ENCODE measurements at places on chromosomes 3 and 15. TPM values are rescaled to one million over a fixed set of nuclear protein-coding genes. Genes with fewer than 3 reads are reported as not detected.

DNA sequence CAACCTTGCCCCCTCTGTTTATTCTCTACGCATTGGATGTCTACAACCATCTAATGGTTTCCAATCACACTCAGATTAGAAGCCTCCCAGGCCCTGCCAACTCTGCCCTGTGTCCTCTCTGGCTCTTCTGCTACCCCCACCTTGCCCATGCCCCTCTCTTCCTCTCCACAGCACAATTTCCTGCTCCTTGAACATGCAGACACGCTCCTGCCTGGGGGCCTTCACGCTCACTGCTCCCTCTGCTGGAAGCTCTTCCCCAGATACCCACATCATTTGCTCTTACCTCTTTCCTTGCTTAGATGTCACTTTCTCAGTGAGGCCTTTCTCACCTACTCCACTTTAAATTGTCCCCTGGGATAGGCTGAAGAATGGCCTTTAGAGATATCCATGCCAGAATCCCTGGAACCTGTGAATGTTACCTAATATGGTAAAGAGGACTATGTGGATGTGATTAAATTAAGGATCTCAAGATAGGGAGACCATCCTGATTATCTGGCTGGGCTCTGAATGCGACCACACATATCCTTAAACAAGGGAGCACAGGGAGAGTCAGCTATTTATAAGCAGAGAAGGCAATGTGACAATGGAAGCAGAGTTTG lies 9.9 kb downstream of the KY start:
- DNase-seq = no peak

DNA sequence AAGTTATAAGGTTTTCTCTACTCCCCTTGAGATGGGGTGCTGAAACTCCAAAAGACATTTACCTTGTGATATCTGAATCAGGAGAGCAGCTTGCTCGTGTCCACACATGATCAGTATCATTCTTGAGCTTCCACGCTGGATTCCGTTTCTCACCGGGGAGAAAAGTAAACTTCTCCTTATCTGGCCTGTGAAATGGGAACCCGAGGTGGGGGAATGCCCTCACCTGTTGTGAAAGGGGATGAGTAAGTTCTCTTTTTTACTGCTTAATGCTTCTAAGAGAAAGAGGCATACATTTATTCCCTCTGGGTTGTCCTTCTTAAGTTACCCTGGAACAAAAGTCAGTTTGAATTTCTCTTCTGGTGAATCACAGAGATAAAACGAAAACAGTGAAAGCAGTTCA lies 440.5 kb upstream of the ADAMTS9 start:
- no peak for DNase-seq

- no peak for DNase-seq
Measured at GRCh38 chr3:154105218-154105975, 15.8 kb upstream of the ARHGEF26 start.

- DNase-seq = no peak
Measured at GRCh38 chr3:157247391-157247790, 87.4 kb upstream of the CCNL1 start.

Gene GOLGA6L7
- not detected for total RNA-seq

DNA sequence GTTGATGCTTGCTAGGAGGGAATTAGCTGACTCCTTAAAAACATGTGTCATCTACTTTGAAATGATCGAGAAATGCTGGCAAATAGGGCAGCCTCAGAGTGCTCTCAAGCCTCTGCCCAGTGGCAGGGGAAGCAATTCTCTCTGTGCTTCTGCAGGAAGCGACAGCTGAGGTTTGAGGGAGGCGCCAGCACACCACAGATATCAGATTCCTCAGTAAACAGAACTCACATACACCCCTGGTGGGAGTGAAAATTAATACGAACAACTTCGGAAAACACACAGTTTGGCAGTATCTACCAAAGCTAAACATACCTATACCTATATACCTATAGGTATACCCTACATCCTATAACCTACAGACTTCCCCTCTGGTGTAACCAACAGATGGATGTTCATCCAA lies 61.3 kb downstream of the NSMCE3 start:
- no peak for DNase-seq

DNA sequence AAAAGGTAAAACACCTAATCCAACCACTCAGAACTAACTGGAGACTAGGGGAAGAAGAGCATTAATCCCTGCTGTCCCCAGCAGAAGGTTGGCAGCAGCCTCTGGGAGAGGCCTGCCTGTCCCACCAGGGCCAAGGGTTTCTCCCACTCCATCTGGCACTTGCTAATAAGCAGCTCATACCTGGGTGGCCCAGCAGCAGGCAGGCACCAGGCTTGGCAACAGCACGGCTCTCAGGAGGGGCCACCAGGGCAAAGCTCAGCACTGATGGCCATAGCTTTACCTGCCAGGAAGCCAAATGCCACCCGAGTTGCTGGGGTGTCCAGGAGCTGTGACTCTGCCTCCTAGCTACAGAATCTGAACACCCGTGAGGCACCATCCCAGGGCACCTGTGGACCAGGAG lies 58.3 kb downstream of the BOC start:
- DNase-seq = no peak

Gene CXCR6
- total RNA-seq = 11.9 TPM

Gene EFHB
- 0.75 TPM for total RNA-seq

GRCh38 chr3:94402126-94402525 lies 339.3 kb downstream of the NSUN3 start:
- no peak for DNase-seq

DNA sequence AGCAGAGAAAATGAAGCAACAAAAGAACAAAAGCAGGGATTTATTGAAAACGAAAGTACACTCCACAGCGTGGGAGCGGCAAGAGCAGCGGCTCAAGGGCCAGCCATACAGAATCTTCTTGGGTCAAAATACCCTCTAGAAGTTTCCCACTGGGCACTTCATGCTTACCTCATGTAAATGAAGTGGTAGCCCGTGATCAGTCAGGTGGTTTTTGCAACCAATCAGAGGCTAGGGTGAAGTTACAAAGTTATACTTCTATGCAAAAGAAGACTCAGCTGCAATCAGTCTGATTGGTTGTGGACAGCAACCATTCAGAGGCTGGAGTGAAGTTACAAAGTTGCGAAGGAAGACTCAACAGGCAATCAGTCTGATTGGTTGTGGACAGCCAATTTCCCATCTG lies 37.8 kb upstream of the TRH start:
- peak; percentile 41 for DNase-seq

Gene PROK2
- not detected for total RNA-seq

- DNase-seq = no peak
Measured at GRCh38 chr3:117661818-117662095, 952.2 kb downstream of the TUSC7 start.

DNA sequence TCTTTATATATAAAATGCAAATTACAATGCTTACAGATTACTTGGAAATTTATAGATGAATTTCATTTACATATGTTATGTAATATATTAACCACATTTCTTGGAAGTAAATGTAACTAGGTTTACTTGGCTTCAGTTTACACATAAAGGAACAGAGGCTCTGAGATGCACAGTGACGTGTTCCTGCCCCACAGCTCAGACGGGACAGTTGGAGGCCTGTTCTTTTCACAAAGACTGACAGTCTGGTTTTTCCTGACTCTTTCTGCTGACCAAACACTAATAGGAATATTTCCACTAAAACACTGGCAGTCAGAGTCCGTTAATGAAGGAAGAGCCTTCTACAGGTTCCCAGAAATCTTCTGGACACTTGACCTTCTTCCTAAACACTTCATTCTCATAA lies 336.1 kb downstream of the MFSD1 start:
- DNase-seq = no peak

Gene WDR72
- total RNA-seq = 10.7 TPM

DNA sequence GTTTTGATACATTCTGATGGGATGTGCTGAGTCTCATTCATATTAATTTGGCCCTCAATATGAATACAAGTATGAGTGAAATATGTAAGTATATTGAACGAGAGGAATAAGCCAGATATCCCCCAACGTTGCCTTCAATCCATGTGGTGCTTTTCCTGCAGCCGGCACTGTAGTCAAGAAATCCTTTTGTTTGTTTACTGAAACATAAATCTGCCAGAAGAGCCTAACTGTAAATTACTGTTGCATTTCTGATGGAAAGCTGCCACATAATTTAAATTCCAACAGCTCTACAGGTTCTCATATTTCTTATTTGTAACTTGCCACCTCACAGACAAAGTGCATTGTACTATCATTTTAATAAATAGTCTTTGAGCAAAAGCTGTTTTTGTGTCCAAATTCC lies 314.0 kb downstream of the KBTBD8 start:
- DNase-seq = no peak

GRCh38 chr3:63981980-63982379 lies 41.3 kb downstream of the PSMD6 start:
- no peak for DNase-seq

Gene IL17RB
- 13.3 TPM for total RNA-seq

DNA sequence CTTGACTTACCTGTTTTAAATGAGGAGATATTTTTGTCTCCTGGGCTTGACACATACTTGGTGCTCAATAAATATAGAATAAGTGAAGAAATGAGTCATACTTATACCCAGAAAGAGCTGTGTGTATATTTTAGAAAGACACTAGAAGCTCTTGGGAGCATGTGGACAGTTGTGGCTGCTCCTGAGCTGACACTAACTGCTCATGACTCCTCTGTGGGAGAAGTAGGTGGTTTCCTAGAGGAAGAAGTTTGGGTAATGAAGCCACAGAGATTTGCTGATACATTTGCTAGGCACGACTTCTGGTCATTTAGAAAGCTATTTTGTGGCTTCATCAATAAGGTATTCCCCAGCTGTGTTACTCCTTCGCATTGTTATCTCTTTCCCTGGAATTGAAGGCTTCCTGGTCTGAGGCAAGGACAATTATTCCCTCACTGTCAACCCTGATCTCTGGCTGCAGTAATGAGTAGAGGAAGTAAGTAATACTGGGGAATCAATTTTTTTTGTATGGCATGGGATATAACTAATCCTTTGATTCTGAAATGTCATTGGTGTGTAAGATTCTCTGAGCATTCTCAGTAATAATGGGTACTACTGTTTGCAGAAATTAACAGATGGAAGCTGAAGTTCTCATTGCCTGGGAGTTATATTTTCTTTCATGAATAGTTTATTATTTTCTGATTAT lies 79.6 kb upstream of the DCBLD2 start:
- no peak for DNase-seq

DNA sequence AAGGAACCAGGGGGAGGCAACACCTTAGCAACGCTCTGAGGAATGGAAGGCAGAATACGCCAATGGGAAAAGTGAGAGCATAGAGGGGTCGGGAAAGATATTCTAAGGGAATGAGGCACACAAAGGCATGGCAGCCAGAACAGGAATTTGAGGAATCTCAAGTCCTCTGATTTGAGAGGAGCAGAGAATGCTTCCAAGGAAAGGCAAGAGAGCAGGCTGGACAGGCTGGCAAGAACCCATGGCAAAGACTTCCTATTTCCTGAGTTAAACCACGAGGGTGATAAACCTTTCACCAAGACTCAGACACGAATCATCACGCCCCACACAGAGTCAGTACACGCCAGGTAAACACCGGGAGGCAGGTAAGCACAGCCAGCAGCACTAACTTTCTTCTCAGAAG lies 109.8 kb downstream of the IGF2BP2 start:
- DNase-seq = peak; percentile 49

- peak; percentile 59 for DNase-seq
Measured at GRCh38 chr3:31768479-31769125, 212.5 kb downstream of the OSBPL10 start.

DNA sequence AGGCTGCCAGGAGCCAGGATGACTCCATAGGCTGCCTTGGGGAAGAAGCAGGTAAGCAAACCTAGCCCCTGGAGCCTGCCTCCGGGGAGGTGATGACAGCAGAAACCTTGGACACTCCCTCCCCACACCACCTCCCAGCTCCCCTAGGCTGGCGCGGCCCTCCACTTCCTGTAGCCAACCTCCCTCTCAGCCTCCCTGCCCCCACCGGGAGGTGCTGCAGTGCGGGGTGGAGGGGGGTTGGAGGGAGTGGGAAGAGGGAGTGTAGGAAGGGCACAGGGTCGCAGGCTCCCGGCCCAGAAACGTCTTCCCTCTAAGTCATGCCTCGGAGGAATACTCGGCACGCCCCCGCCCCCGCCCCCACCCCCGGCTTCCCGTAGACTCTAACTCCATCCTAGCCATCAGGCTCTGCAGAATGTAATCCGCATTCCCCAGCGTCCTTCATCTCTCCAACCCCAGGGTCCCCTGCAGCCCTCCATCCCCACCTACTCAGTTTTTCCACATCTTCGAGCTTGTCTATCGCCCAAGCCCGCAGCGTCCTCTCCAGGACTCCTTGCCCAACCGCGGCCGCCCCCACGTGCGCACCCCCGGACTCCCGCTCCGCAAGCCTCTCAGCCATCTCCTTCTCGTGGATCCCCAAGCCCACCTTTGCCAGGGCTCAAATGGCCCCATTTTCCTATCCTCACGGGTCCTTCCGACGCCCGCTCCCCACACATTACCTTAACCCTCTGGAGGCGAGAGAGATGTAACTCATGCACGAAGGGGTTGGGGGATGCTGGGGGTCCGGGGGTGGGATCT lies 528 bp downstream of the LPCAT4 start:
- peak; percentile 62 for DNase-seq

Gene MUSTN1
- 4.7 TPM for total RNA-seq

- no peak for DNase-seq
Measured at GRCh38 chr3:194100856-194101390, 35.0 kb upstream of the HES1 start.

GRCh38 chr3:172467170-172467824 lies 19.0 kb upstream of the GHSR start:
- DNase-seq = no peak

DNA sequence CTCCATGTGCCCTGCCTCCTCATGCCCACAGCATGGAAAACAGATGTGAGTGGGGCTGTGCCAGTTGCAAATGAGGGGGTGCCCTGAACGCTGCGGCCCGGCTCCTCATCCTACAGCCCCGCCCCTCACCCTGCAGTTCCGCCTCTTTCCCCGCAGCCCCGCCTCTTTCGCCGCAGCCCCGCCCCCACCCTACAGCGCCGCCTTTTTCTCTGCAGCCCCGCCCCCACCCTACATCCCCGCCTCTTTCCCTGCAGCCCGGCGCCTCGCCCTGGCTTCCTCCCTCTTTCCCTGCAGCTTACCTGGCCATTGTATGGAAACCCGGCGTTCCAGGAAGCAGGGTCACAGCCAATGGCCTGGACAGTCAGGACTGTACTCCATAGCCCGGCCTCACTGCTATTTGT lies 284.9 kb downstream of the TLE3 start:
- no peak for DNase-seq

- DNase-seq = no peak
Measured at GRCh38 chr3:42713747-42714146, 11.1 kb upstream of the HHATL start.

GRCh38 chr3:8869613-8870012 lies 93.7 kb downstream of the RAD18 start:
- no peak for DNase-seq
